ENCODE measurements at places on chromosomes 12 and 14.

GRCh38 chr14:36834293-36834692, 172.6 kb downstream of the PAX9 start:
- DNase-seq, result no peak

GRCh38 chr14:95140060-95140858, 17.1 kb downstream of the DICER1 start:
- peak; percentile 28 for DNase-seq

DNA sequence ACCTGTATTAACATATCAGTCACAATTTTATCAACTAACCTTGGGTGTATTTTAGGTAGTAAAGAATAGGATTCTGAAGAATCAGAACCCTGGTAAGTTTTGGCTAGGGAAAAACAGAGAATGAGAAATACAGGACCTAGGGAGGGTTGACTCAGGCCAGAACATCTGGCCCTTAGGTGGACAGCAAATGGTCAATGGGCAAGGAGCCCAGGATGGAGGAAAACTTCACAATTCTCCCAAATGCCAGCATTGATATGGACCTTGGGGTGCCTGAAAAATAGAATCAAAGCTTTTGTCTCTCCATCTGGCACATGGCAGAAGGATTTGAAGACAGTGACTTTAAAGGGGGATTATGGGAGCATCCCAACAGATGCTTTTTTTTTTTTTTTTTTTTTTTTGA, 32.7 kb upstream of the PRPF39 start:
- DNase-seq, result peak; percentile 3

DNA sequence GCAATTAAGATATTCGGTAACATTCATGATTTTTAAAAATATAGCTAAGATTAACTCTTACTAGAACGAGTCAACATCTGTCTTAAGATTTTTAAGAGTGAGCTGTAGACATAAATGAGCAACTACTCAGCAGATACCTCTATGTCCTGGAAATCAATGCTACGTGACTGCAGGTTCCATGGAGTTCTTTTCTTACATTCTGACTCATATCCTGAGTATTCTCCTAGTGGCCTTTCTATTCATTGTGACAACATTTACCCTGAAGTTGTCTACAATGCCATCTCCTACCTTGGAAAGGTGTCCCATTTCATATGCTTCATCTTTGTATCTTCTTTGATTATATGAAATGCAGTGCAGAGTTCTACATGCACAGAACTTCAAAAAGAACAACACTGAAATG, 59.9 kb downstream of the PKP2 start:
- no peak for DNase-seq

DNA sequence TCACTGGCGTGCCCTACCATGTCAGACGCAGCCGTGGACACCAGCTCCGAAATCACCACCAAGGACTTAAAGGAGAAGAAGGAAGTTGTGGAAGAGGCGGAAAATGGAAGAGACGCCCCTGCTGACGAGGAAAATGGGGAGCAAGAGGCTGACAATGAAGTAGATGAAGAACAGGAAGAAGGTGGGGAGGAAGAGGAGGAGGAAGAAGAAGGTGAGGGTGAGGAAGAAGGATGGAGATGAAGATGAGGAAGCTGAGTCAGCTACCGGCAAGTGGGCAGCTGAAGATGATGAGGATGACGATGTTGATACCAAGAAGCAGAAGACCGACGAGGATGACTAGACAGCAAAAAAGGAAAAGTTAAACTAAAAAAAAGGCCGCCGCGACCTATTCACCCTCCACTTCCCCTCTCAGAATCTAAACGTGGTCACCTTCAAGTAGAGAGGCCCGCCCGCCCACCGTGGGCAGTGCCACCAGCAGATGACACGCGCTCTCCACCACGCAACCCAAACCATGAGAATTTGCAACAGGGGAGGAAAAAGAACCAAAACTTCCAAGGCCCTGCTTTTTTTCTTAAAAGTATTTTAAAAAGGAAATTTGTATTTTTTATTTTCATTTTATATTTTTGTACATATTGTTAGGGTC, 13.2 kb downstream of the TRIP11 start:
- no peak for DNase-seq

GRCh38 chr14:23320584-23321571, at the start of gene PABPN1:
TSS of gene PABPN1 (plus strand) at chr14:23321457. CDS start at chr14:23321470, 13 bp downstream.
- peak; percentile 100 for DNase-seq

- no peak for DNase-seq
These were observed 839.2 kb downstream of the SLC6A15 start for GRCh38 chr12:84073401-84073800.

DNA sequence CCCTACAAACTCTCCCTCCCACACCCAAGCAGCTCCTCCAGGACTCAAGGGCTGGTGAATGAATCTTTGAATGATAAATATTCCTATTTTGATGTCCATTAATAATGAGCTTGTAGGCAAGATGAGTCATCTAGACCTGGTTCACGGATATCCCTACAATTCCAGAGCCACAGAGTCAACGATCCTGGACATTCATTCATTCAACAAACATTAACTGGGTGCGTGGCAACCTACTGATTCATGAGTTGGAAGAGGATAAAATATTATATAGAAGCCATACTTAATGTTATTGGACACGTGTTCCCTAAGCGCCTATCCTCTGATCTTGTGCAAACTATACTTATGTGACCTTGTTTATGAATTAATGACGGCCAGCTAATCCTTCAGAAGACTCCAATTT, 420 bp upstream of the OTUB2 start:
- no peak for DNase-seq

- DNase-seq, result no peak
These were observed 62.4 kb upstream of the ACSS3 start for GRCh38 chr12:81015510-81015909.

Measured in GM04504 (cell line).